ENCODE measurements at places on chromosomes 7 and 10. TPM values are rescaled to one million over a fixed set of nuclear protein-coding genes. Genes with fewer than 3 reads are reported as not detected.

Gene MUC12
- total RNA-seq, result 1.1 TPM

Gene ATG9B
- total RNA-seq, result 5.3 TPM

Gene SFTPA1
- not detected for total RNA-seq

Gene TUBAL3
- not detected for total RNA-seq

Gene SDK1
- total RNA-seq, result 0.13 TPM

Gene RBP4
- not detected for total RNA-seq

Gene HOXA10
- not detected for total RNA-seq

Gene HMX2
- not detected for total RNA-seq

Gene H2BK1
- 4.1 TPM for total RNA-seq

Gene PDE6C
- not detected for total RNA-seq

Gene RBAK
- 14.7 TPM for total RNA-seq

Gene HPSE2
- 0.34 TPM for total RNA-seq

Gene COL17A1
- total RNA-seq, result not detected

Gene RAMP3
- 0.65 TPM for total RNA-seq

Measured in T-helper 17 cell (primary cell).